ENCODE measurements at places on chromosomes 12 and 14. TPM values are rescaled to one million over a fixed set of nuclear protein-coding genes. Genes with fewer than 3 reads are reported as not detected.
A peak's percentile ranks its signal among the peaks of the same experiment; 100 is the strongest.

KLRC4 gene
- 2.1 TPM for total RNA-seq

MEG3 gene
- total RNA-seq, result 2.5 TPM

TSPAN11 gene
- total RNA-seq, result not detected

CELA1 gene
- not detected for total RNA-seq

FOXA1 gene
- 1.3 TPM for total RNA-seq

GRCh38 chr14:92846162-92846897, 52.2 kb downstream of the GOLGA5 start:
- DNase-seq, result peak; percentile 2

DNA sequence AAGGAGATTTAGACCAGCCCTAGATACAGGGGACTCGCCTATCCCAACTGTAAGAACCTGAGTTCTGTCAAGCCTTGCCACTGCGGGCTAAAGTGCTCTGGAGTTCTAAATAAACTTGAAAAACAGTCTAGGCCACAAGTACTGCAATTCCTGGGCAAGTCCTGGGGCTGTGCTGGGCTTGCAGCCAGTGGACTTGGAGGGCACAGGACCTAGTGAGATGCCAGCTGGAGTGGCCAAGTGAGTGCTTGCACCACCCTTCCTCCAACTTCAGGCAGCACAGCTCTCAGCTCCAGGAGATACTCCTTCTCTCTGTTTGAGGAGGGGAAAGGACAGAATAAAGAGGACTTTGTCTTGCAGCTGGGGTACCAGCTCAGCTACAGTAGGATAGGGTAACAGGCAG, 307.6 kb upstream of the FBXO33 start:
- no peak for DNase-seq

- no peak for DNase-seq
These were observed 14.3 kb upstream of the ZFP36L1 start for GRCh38 chr14:68807148-68807600.

DNA sequence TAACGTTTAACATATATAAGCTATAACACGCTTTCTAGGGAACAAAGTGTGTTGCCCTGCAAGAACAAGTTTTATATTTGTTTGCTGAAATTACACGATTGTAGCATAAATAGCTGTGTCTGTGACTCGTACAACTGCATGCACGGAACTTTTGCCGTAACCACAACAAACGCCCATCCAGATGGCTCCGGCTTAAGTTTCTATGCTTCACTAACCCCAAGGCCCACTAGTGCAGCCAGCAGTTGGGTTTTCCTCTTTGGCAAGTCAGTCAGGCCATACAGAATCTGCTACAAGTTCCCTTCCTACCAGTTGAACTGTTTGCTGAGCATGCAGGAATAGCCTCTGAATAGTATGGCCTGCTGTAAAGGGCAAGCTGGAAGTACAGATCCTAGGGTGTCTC, 12.1 kb downstream of the CSRP2 start:
- no peak for DNase-seq

DNA sequence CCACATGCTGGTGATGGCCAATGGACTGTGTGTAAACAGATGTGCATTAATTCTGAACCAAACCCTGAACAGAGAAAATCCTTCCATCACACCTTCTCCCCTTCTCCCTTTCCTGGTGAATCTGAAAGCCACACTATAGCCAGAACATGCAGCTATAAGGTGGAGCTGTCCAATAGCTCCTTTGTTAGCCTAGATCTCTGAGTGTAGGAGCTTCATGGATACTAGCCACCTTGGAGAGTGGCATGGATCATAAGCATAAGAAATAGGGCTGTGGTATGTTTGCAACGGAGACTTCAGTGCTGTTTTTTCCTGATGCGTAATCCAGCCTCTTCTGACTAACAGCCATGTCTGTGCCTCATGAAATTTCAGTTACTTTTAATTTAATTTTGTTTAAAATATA, 364.5 kb downstream of the BTG1 start:
- DNase-seq, result no peak

DNA sequence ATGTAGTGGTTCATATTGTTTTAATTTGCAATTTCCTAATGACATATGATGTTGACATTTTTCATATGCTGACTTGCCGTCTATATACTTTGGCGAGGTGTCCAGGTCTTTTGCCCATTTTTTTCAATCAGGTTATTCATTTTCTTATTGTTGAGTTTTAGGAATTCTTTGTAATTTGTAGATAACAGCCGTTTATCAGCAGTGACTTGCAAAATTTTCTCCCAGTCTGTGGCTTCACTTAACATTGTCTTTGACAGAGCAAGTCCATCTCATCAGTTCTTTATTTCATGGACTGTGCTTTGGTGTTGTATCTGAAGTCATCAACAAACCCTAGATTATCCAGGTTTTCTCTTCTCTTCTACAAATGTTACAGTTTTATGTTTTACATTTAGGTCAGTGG, 12.6 kb upstream of the KLHDC2 start:
- DNase-seq, result no peak

- DNase-seq, result no peak
These were observed 6.6 kb upstream of the PGF start for GRCh38 chr14:74962046-74962445.

GRCh38 chr12:89762498-89763170, 54.0 kb upstream of the ATP2B1 start:
- no peak for DNase-seq

GRCh38 chr12:11812586-11813437, 163.3 kb downstream of the ETV6 start:
- DNase-seq, result no peak

DNA sequence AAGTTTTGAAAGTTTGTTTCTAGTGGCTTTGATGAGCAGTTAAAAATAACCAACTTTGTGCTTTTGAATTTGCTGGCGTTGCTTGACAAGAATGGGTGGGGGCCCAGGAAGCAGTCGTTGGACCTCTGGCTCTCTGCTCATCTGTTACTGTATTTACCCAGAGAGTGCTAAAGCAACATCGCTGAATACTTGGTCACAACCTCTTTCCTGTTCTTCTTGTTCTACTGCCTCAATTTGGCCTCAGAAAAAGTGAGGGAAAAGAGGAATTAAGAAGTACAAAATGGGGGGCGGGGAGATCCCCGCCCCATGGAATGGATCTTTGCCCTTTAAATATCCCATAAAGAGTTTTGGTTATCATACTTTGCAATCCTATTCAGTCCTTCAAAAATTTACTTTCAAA, 221.5 kb upstream of the G2E3 start:
- no peak for DNase-seq

GRCh38 chr14:77305696-77306095, 15.0 kb downstream of the POMT2 start:
- DNase-seq, result no peak

- no peak for DNase-seq
These were observed 212.1 kb upstream of the BTG1 start for GRCh38 chr12:92357584-92358261.

DNA sequence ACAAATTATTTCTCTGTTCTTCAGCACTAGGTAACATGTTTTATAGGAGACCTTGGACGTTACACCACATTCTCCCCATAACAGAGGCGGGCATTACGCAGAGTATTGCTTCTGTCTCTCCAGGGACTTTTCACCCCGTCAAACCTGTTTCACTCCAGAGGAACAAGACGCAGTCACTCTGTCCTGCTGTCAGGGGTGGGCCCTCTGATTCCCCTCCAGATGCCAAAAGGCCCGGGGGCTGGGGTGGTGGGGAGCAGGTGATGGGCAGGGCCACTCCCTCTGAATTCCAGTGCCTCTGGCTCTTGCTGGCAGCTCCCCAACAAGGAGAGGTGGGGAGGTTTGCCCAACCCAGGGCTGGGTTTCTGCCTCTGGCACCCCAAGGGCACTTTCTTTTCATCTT, 71.9 kb downstream of the NTF3 start:
- no peak for DNase-seq

DNA sequence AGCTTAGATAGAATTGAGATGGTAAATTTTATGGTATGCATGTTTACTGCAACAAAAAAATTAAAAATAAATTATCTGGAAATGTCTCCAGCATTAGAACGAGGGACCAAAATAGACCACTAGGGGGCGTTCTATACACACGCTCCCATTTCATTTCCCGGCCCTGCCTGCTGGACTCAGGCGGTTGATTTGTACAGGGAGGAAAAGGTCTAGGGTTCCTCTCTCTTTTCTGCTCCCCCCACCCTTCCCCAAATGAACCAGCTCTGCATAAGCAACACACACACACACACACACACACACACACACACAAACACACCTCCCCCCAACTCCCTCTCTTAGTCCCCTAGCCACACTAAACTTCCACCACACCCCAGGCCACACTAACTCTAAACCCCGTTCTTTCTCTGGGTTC, 7.8 kb upstream of the DTX1 start:
- peak; percentile 45 for DNase-seq

GRCh38 chr14:98725191-98725590, 546.8 kb downstream of the BCL11B start:
- no peak for DNase-seq

- DNase-seq, result no peak
These were observed 135.3 kb downstream of the BTG1 start for GRCh38 chr12:92010368-92010767.

DNA sequence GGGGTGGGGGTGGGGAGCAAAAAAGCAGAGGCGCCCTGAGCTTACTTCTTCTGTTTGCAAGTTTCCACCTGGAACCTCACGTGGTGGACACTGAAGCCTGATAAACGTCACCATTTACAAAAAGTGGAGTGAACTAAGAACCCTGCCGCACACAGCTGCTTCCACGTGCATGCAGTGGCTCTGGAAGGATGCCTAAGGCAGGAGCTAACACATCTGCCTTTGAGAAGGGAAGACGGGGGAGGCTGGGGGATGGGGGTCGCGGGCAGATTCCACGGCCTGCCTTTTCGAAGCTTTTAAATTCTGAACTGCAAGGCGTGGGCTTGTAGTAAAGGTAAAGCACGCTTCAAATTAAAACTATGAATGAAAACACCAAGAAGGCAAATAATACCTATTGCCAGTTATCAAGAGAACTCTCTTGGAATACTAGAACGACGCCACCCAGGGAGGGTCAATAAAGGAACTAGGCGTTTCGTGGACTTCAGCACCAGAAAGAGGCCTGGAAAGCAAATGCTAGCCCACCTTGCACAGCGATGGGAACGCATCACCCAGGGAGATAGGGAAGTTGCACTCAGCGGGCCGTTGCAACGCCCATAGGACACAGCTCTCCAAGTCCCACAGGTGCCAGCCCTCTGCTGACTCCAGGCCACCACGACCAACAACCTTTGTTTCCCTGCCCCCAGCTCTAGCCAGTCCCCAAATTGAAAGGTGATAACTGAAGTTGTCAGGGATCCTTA, 61.8 kb downstream of the TESC start:
- DNase-seq, result no peak

DNA sequence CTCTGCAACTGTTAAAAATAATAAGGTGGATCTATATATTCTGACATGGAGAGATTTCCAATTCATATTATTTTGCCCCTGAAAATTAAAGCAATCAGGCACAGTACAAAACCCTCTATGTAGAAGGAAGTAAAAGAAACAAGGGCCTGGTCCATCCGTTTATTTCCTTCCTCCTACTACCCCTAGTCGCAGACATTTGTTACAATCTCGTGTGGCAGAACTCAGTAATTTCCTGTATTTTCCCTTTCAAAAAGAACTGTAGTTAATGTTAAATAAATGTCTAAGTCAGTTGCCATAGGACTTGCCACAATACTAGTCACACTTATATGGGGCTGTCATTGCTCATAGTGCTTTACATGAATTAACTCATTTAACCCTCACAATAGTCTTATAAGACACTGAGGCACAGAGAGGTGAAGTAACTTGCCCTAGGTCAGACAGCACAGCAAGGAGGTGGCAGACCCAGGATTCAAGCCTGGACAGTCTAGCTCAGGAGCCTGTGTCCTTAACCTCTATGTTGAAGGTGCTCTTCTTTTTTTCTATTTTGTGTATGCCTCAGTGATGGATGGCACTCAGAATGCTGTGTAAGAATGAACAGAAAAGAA, 24.2 kb downstream of the NINJ2 start:
- no peak for DNase-seq

DNA sequence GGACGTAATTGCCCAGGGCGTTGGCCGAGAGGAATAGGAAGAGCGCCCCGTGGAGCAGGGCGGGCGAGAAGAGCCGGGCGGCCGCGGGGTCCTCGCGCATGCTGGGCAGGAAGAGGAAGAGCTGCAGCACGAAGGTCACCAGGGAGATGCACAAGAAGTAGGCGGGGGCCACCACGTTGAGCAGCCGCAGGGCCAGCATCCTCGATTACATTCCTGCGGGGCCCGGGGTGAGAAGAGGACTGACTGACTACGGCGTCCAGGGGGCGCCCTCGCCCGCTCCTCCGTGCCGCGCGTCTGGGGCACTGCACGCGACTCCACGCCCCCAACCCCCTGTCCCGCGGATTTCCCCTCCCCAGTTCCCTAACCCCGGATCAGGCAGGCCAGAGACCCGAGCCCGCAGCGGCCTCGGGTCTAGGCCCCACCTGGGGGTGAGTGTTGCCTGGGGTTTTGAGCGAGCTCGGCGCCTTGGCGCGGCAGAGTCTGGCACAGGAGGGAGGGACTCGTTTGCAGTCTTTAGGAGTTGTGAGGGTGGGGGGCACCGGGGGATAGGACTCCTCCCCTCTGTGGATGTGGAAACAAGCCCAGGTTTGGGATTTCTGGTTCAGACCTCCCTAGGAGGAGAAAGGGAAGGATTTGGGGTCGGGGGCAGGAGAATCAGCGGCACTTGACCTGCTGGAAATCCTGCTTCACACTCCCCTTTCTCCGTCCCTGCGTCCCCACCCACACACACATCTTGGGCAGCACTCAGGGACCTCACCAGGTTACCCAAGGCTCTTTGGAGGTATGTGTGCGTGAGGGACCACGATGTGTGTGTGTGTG, 1.8 kb downstream of the ZDHHC22 start:
- DNase-seq, result peak; percentile 27

DNA sequence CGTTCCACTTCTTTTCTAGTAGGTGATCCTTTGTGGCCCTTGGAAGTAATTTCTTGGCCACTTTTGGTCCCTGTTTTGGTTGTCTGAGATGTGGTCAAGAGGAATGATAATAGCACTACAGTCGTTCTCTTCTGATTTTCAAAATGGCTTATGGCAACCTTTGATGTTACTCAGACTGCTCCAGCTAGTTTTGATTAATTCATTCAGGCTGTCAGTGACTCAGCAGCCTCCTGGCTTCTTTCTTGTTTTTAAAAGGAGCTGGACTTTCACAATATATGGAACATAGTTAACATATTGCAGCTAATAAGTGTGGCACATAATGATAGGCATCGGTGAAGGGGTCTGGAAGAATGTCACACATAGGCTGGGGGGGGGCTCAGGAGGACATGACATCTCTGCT, 47.3 kb downstream of the WDR20 start:
- peak; percentile 41 for DNase-seq

All from HCT116 (cell line).